ENCODE measurements at places on chromosomes 5 and 9.
A peak's percentile ranks its signal among the peaks of the same experiment; 100 is the strongest.

DNA sequence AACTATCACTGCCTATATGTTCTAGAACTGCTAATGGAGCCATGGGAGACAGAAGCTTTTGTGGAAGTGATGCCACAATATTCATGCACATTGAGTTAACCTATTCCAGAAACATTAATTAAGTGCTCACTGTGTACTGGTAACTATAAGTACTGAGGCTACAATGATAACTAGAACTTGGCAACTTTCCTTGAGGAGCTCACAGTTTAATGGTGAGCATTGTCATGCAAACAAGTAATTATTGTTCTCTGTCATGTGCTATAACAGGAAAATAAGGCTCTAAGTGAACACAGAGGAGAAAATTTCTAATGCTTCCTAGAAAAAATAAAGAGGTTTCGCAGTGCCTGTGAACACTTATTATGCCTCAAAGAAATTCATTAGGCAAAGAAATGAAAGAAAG is 142.2 kb downstream of the BAAT start:
- no peak for DNase-seq

GRCh38 chr5:87127426-87127825 is 140.3 kb upstream of the RASA1 start:
- no peak for DNase-seq

DNA sequence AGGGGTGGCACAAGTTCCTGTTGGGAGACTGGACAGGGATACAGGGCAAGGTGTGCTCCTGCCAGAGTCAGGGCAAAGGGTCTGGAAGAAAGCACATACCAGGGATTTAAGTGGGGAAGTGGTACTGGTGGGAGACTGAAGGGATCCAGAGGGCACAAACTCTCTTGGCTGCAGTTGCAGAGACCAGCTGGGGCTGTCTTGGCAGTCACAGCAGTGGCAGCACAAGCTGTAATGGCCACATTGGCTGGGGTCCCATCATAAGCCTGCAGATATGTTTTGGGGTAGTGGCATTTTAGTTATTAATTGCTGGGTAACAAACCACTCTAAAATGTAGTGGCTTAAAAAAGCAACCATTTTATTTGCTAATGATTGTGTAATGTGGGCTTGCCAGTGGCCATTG is 492.2 kb downstream of the ENC1 start:
- DNase-seq = no peak

- DNase-seq = no peak
These were observed 141.1 kb upstream of the SLC12A2 start for GRCh38 chr5:127942246-127943060.

- no peak for DNase-seq
These were observed 214.1 kb upstream of the MEF2C start for GRCh38 chr5:89097103-89097502.

DNA sequence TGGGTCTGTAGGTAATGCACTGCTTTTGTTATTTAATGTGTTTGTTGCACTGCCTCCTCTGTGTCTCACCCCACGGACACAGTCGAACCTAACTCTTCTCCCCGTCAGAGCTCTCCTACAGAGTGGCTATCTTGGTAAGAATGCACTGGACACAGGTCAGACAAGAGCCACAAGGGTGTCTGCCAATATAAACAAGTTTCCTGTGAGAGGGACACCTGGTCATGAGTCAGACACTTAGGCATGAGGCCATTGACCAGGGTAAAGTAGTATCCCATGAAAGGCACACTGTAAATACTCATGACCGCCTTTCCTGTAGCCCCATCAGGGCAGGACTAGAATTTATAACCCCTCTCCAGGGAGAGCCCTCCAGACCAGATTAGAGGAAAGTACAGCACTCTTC is 115.5 kb downstream of the SLC12A2 start:
- DNase-seq = peak; percentile 52

Measured in astrocyte of the cerebellum (primary cell).